Regular cardiac myocyte (primary cell): ENCODE measurements at places on chromosomes 2 and 18. TPM values are rescaled to one million over a fixed set of nuclear protein-coding genes. Genes with fewer than 3 reads are reported as not detected.

The ST6GAL2 gene
- total RNA-seq, result under 0.01 TPM in 2 replicates

The LYG1 gene
- total RNA-seq, result 0.19 and 0.85 TPM in 2 replicates

The SERPINB11 gene
- total RNA-seq, result not detected in 2 replicates

The DOCK10 gene
- total RNA-seq, result 35.0 and 44.7 TPM in 2 replicates
